ENCODE measurements at places on chromosomes 6 and 20.

- DNase-seq, result no peak
Measured at GRCh38 chr6:8389036-8389818, 46.1 kb downstream of the SLC35B3 start.

DNA sequence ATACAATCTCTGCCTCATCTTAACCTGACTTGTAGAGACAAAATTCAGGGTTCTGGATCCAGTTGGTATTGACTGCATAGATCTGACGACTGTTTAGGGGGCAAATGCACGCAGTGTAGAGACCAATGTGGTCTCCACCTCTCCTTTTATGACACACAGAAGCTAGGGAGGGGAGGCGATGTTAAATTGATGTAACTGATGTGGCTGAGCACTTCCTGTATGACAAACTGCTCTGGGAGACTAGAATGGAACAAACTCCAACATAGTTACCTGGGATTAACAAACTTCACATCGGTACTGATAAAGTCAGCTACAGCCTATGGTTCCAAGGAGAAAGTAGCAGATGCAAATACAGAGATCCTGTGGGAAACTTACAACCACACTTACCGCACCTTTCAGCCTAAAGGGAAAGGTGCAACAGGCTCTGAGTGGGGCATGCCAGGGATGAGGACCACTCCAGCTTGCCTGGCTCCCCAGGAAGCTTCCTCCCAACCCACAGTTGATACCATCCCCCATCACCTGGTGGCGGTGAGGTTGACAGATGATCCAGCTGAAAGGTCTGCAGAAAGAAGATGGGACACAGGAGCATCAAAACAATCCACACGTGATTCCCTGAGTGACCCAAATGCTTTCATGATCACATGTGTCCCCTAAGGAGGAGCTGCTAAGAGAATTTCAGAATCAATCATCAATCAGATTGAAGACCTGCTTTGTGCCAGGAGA lies 60.6 kb upstream of the MRPS10 start:
- no peak for DNase-seq

DNA sequence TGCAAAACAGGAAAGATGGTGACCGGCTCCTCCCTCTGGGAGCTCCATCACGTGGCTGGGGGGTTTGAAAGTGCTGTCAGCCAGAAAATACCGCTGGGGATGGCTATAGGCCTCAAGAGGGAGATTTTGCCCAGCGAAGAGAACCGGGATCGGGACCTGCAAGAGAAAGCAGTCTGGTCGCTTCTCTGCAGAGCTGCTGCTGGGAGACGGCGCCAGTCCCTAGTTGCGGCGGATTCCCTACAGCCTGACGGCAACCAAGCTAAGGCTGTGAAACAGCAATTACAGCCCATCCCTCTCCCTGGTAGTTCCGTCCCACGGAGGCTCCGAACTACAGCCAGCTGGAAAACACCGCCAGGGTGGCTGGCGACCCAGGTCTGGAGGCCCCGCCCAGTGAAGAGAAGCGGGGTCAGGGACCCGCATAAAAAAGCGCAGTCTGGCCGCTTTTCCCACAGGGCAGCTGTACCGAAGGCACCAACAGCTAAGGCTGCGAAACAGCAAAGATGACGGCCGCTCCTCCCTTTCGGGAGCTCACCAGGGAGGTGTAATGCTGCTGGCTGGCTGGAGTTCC lies 238.1 kb upstream of the IRAK1BP1 start:
- no peak for DNase-seq

- peak; percentile 79 for DNase-seq
Measured at GRCh38 chr20:9112541-9113515, 43.9 kb downstream of the PLCB4 start.

DNA sequence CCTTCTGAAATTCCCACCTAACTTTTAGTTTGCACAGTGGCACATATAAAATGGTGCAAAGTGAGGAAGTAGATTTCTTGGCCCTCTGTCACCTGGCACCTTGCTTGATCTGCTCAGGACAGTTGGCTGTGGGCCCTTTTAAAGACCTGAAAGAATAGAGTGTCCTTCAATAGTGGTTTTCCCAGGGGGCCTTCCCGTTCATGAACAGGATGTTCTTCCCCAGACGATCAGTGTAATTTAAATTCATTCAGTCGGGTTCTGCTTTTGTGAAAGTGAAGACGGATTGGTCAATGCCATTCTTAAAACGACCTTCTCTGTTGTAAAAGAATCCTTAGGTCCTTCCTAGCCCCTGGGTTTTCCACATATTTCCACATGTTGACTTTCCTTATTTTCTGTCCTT lies 178.5 kb downstream of the SASH1 start:
- DNase-seq, result no peak

GRCh38 chr6:16486661-16487060 lies 248.3 kb downstream of the GMPR start:
- no peak for DNase-seq

- no peak for DNase-seq
Measured at GRCh38 chr20:36959242-36959641, 7.7 kb upstream of the SAMHD1 start.

DNA sequence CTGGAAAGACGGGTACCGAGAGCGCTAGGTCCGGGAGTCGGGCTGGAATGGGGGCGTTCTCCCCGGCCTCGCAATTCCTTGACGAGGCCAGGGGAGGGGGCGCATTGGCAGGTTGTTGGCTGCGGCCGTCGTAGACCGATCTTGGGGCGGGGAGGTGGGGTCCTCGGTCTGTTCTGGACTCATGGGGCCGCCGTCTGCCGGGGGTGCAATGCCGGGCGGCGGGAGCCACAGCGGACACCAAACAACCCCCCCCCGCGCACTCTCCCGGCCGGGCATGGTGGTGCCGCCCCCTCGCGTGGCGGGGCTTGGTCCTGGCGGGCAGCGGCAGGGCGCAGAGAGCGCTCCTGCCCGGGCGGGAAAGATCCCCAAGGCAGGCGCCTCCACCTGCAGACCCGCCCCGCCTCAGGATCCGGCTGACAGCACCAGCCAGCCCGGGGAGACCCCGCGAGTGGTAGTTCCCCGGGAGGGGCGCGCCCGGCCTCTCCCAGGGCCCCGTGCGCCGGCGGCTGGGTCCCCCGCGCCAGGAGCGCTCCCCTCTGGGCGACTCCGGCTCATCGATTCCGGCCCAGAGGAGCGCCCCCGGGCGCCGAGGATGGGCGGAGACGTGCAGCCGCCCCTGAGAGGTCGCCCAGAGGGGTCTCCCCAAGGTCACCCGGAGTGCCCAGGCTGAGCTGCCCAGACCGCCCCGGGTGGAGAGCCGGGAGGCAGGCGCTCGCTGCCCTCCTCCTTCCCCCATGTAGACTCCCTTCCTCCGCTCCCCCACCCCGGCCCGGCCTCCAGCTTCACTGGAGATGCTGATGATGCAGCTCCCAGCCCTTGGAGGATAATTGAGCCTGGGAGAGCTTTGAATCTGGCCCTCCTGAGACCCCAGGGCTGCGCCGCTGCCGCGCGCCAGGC lies 709 bp downstream of the PPP1R16B start:
- DNase-seq, result no peak
